ENCODE measurements at places on chromosomes 4 and X.

DNA sequence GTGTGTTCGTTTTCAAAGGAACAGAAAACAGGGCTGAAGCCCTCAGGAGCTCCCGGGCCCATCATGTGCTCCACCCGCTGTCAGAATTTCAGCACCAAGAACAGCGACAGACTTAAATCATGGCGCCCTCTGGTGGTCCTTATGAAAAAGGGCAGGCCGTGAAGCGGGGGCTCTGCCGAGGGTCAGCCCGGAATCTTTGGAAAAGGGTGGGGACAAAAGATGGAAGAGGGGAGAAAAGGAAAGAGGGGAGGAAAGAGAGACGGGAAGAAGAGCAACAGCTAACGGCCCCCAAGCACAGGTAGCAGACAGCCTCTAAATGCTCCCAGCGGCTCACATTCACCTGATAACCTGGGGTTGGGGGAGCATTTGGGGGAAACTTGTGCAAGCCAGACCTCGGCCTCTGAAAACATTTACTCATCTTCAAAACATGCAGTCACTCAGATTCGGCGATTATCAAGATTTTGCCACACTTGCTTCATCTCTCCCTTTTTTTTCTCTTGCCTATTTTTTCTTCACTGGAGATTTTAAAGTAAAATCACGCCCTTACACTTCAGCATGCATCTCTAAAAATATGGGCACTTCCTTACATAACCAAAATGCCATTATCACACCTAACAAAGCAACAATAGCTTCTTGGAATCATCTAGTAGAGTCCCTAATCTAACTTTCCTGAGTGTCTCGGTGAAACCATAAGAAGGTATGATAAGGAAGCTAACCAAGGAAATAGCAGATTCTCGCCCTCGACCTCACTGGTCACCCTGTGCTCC, 28.1 kb upstream of the MAN2B2 start:
- peak; percentile 27 for DNase-seq

DNA sequence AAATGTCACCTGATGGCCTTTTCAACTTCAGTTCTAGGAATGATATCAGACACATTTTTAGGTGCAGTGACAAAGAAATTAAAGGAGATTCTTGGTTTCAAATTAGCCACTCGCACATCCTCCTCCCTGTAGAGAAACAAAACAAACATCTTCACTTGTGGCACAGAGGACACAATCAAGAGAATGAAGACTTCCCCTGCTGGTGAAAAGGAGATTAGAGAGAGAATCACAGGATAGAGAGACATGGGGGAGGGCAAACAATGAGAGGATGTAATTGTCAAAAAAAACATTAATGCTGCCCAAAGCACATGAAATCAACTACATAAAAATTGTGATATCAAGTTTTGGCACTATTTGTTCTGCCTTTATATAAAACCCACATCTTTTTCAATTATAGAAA, 34.5 kb downstream of the ACE2 start:
- no peak for DNase-seq

DNA sequence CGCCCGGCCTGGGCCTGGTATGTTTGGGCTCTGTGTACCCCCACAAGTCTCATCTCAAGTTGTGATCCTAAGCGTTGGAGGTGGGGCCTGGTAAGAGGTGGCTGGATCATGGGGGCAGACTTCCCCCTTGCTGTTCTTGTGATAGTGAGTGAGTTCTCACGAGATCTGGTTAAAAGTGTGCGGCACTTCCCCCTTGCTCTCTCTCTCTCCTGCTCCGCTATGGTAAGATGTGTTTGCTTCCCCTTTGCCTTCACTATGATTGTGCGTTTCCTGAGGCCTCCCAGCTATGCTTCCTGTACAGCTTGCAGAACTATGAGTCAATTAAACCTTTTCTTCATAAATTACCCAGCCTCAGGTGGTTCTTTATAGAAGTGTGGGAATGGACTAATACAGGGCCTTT, 53.0 kb downstream of the CHST7 start:
- no peak for DNase-seq

DNA sequence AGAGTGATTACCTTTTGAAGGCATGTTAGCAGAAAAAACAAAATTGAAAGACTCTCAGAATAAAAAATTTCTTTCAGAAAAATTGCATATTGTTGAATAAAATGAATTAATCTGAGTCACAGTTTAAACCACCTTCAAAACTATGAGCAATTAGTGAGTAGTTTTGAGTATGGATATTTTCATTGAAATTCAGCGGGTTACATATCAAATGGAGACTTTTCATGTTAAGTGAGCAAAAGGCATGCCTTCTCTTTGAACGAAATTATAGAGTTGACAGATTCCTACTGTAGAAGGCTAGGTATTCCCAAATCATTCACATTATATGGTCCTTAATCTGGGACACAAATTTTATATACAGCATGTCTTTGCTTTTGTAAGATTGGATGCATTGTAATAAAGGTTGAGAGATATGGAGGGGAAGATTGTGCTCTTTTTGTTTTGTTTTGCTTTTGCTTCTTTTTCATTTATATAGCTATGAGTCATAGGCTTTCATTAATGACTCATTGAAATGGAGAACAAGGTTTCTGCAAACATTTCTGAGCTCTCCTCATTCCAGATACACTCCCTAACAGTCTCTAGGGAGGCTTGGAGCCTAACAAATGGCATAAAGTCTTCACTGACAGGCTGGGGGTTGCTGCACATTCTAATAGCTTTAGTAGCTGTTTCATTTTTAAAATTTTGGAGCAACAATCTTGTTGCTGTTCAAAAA, 21.6 kb downstream of the PCDH18 start:
- no peak for DNase-seq

DNA sequence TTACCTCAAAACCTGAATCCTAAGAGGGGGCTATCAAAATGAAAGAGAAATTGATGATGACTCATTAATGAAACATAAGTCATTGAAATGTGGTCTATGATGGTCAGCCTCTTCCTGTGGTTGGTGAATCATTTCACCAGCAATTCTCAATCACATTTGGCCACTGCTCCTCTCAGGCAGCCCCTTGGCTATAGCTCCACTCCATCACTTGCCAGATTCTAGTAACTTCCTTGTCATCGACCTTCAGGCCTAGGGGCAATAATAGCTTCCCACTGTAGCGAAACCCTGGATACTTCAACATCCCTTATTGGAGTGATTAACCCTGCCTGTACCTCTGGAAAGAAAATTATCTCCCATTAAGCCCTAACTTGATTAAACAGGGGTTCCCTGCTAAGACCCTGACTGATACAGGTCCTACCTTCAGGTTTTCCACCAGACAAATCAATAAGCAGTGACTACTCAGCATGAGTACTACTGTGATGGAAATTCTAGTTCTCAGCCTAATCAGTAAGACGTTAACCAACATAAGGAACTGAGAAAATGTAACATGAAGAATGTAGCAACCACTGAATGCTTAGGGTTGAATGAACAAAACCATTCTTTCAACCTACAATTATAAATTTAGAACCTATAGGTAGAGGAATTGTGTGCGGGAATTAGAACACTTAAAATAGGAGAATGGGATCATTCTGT, 30.4 kb downstream of the ADH7 start:
- no peak for DNase-seq

DNA sequence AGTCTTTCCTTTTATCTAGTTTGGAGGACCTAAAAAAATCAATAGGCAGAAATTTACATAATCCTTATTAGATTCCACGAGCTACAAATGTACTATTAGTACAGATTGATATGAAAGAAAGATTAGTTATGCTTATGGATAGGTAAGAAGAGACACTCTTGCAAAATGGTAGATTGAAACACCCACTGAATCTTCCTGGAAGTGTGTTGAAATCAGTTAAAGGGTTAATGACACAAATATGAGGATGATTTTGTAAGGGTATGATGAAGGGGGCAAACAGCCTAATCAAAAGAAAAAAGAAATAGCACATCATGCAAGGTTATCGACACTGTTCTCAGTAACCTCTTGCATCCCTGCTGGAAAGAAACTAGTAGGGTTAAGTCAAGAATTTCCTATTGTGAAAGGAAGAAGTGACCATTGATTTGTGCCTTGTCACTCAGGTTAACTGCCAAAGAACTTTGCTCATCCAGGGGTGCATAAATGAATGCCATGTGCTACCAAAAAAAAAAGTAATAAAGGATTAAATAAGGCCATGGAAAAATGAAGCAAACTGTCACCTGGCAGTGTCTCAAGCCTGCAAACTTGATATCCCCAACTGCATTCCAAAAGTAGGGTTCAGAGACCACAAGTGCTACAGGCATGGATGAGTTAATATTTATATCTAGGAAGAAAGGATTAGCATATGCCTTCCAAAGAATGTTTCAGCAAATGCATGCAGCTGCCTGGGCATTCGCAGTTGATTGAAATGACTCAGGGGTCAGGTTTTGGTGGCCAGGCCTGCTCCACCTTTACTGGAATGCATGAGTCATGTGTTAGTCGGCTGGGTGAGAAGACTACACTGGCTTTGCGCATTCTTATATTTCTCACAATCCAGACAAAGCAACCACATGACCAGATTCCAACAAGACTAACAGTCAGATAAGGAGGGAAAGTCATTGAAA, 78.3 kb upstream of the ATXN3L start:
- DNase-seq = no peak

- DNase-seq = no peak
These were observed 109.7 kb downstream of the NKX6-1 start for GRCh38 chr4:84389406-84389805.

DNA sequence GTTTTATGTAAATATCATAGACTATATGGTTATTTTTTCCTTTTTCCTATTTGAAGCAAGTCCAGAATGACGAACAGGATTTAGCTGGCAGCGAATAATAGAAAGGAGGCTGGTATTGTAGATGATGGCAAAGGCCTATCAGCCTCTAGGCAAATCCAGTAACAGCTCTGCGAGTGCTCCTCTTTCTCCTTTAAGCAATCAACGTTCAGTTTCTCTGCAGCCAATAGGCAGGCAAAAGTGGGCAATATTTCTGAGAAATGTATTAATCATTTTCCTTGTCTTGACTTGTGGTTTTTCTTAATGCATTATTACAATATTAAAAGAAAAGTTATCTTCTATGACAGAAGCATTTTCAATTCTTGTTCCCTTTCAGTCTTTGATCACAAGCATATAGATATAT, 183.3 kb downstream of the SH3KBP1 start:
- DNase-seq = no peak

DNA sequence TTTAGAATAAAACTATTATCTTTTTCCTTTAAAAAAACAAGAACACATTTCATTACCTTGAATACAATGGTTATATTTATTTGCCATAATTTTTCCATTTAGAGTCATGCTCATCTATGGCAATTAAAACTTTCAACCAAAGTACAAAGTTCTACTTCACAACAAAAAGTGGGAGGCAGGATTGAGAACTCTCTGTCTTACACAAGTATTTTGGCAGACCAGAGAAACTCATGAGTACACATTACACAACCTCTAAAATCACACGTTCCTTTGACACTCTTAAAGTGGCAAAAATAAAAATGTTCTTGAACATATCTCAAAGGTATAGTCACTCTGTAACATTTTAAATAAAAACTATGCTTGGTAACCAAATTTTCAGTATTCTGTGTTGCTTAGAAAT, 213.4 kb downstream of the IL15 start:
- DNase-seq = no peak

GRCh38 chr4:92646826-92647225, 343.1 kb downstream of the GRID2 start:
- DNase-seq = no peak

DNA sequence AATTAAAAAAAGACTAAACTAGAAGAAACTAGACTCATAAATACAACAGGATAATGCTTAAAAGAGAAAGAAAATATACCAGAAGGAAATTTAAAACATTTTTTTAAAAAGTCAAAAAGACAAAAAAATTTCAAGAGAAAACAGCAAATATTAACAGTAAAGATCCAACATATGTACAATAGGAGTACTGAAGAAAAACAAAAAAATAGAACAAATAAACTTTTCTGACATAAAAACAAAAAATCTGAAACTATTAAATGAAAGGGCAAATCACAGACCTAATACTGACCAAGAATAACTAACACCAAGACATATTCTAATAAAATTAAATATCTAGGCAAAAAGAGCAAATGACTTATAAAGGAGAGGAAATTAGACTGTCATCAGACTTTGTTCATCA, 11.5 kb downstream of the DNAJB14 start:
- no peak for DNase-seq

GRCh38 chr4:8819473-8820177, 52.0 kb downstream of the HMX1 start:
- no peak for DNase-seq

- no peak for DNase-seq
These were observed 132.8 kb upstream of the BMP3 start for GRCh38 chr4:80897537-80898303.

- DNase-seq = no peak
These were observed 507.2 kb downstream of the PABPC4L start for GRCh38 chr4:133694416-133694815.

GRCh38 chr4:153481478-153481877, 15.3 kb downstream of the TMEM131L start:
- no peak for DNase-seq

DNA sequence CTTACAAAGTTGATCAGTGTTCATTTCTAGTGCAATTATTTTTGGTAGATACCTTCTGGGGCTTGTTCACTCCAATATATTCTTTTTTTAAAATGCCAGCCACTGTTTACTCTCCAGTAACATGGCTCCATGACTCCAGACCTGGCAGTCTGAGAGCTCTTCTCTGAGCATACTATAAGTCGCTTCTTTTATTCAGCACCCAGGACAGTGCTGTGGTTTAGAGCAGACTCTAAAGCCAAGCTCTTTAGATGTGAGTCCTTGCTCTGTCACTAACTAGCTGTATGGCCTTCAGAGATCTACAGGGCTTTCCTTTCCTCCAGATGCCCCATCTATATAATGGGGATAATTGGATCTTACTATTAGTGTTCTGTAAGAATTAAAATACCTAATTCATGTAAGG, 200.2 kb upstream of the FAM241A start:
- no peak for DNase-seq

DNA sequence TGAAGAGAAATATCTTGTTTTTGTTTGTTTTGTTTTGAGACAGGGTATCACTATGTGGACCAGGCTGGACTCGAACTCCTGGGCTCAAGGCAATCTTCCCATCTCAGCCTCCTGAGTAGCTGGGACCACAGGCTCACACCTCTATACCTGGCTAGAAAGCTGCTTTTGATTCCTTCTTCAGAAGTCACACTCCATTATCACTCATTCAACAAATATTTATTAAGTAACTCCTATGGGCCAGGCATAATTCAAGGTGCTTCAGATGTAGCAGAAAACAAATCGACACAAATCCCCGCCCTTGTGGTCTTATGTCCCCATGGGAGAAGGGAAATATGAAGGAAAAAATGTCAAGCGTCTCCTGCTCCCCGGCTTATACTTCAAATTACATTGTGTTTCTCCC, 72.6 kb upstream of the DHX15 start:
- no peak for DNase-seq

DNA sequence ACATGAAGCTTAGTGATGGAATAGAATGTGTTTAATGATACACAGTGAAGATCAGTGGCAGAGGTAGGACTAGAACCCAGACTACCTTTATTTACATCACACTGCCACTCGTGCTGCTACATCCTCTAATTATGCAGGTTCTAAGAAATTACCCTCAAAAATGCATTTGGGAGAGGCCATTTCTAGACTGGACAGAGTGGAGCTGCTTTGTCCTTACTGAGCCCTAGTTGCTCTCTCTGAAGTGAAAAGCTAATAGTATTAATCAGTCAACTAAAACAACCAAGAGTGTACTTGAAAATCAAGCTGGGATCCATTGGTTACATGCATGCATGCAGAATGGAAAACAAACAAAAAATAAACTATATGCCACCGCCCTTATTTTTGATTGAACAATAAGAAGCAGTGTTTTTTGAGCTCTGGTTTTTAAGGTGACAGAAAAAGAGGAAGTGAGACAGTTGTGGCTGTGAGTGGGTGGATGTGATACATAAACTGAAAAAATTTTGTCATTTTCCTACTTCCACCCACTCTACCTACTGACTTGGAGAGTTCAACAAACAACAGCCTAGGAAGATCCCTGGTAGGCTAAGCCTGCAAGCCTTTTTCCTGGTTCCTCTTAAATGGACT, 6.8 kb upstream of the VSIG4 start:
- no peak for DNase-seq
